ENCODE measurements at places on chromosomes 7 and 10. TPM values are rescaled to one million over a fixed set of nuclear protein-coding genes. Genes with fewer than 3 reads are reported as not detected.

DNA sequence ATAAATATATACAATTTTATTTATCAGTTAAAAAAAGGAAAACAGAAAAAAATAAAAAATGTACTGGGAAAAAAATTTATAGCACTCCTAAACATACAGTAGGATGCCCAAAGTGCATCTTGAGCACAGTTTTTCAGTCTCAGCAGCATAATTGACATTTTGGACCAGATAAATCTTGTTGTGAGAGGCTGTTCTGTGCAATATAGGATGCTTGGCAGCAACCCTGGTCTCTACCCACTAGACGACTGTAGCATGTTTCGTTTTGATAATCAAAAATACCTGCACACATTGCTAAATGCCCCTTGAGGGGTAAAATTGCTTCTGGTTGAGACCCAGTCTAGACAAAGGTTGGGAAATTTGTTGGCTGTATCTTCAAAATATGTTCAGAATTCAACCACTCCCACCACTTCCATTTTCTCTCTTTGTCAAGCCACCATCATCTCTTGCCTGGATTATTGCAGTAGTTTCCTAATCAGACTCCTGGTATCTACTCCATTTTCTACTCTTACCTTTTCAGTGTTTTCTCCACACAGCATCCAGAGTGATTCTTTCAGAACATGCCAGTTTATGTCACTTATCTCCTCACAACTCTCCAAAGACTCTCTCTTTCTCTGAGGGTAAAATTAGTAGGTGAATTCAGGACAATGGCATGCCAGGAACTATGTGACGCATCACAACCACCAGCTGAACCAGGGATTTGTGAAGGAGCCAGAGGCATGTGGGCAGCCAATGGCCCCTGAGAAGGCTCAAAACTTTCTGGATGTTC, 91.4 kb downstream of the GPR85 start:
- DNase-seq = no peak

The C10orf143 gene
- total RNA-seq = 6.1 TPM

GRCh38 chr10:130038611-130039109, 72.0 kb downstream of the C10orf143 start:
- DNase-seq = no peak

DNA sequence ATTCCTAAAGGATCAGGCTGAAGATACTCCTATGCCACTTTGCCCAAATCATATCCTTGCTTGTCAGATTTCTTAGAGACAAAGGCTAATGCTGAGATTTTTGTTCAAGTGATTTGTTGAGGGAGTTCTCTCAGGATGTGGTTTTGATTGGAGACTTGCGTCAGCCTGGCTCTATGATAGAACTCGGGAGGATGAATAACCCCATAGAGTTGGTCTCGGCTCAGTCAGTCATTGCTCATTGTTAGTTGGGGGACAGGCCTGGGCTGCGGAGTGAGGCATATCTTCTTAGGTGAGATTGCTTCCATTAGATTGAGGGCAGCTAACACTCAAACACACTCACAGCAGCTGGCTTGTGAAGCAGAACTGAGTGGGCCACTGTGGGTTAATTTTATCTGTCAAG, 203.4 kb downstream of the KIF20B start:
- DNase-seq = no peak

The ASB10 gene
- not detected for total RNA-seq
